GM19239 (cell line): ENCODE measurements at places on chromosomes 12 and 14.

DNA sequence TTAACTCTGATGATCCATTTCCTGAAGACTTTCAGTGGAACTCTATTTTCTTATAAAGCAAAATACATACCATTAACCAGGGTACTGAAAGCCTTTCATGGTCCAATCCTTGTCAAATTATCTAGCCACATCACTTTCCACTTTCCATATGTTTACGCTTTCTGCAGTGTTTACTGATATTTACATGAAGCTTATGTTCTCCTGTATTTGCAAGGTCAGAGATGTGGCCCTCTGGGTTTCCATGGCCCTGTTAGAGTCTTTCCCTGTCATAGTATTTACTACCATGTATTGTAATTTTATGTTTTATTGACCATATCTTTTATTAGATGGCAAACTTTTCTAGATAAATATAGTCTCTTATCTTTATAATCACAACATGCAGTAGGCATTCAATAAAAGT is 23.5 kb upstream of the IGF1 start:
- no peak for DNase-seq

GRCh38 chr12:110885152-110885840 is 35.1 kb downstream of the MYL2 start:
- DNase-seq: no peak

- DNase-seq: no peak
These were observed 104.5 kb upstream of the MED13L start for GRCh38 chr12:116381744-116382685.

DNA sequence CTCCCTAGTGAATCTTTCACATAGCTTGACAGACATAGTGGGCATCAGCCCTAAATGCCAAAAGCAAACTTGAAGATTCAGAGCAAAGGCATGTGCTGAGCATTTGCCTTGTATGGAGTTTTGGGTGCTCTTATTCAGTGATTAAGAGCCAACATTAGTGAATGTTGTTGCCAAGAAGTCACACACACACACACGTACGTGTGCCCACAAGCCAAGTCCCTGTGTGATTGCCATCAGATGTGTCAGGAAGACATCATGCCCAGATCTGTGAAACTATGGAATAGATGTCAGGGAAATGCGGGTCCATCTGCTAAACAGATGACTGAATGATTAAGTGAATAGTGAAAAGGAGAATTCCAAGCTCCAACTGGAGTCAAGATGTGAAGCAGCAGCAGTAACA is 149.0 kb downstream of the AKAP6 start:
- no peak for DNase-seq

GRCh38 chr12:39723831-39724230 is 104.2 kb upstream of the ABCD2 start:
- DNase-seq: no peak
